ENCODE measurements at places on chromosomes 16 and 17.

DNA sequence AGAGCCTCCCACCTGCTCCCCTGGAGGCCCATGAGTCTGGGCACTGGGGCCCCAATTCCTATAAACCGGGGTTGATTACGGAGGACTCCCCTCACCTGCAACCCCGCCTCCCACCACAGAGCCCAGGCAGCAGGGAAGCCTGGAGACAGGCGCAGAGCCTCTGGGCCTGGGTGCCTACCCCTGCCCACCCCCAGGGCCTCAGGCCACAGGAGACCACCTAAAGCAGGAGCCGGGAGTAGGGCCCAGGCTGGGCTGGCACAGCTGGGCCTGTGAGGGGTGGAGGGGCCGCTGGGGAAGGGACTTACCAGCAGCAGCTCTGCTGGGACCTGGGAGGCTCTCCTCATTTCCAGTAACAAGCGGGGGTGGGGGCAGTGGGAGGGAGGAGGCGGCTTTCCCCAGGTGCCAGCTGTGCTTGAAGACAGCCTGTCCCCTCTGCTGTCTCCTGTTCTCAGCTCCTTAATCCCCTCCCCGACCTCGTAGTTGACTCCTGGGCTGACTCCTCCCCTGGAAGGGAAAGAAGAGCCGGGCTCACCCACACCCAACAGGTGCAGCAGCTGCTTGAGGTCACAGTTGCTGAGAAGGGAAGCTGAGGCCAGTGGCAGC is 46.8 kb downstream of the TMEM235 start:
- no peak for DNase-seq

GRCh38 chr16:23941025-23941424 is 105.2 kb downstream of the PRKCB start:
- no peak for DNase-seq

GRCh38 chr17:76179496-76180467 is 38.7 kb upstream of the FOXJ1 start:
- DNase-seq = no peak

GRCh38 chr17:44097110-44097958 is 26.1 kb downstream of the HDAC5 start:
- no peak for DNase-seq

DNA sequence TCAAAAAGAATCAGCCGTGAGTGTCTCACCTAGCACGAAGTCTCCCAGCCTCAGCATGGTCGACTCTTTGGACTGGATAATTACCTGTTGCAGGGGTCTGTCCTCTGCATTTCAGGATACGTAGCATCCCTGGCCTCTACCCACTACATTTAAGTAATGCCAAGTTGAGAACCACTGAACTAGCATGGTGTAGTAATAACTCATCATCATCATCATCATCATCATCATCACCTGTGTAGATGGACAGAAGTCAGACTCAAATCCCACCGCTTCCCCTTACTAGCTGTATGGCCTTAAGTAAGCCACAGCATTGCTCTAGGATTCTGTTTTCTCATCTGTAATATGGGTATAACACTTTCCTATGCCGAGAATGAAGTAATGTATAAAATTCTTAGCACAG is 373.1 kb upstream of the XYLT1 start:
- DNase-seq = no peak

DNA sequence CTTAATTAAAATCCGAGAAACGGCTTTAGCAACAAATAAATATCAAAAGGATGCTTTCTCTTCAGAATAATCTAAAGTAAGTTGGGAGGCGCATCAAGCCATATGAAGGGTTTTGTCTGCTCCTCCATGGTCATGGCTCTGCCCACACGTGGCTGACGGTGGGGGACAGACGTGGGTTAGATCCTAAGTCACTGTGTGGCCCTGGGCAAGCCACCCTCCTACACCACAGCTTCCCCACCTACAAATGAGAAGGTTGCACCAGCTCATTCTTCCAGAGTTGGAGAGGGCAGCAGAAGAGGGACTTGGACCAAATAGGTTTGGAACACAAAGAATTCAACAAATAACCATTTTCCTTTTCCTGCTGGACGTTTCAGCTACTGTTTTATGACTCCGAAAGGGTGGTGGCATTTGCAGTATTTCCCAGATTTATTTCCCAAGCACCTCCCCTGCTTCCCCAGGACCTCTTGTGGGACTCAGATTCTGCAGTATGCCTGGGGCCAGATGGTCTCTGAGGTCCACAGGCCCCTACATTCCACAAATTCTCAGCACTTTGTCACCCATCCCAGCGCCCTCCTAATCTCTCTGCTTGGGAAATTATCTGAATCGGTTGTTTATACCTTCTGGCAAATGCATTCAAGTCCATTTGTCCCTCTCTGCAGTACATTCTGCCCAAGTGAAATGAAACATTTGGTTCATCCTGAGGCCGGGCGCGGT is 17.8 kb downstream of the LRRC75A start:
- DNase-seq = no peak

GRCh38 chr16:83539736-83540490 is 267.9 kb upstream of the HSBP1 start:
- DNase-seq = no peak

DNA sequence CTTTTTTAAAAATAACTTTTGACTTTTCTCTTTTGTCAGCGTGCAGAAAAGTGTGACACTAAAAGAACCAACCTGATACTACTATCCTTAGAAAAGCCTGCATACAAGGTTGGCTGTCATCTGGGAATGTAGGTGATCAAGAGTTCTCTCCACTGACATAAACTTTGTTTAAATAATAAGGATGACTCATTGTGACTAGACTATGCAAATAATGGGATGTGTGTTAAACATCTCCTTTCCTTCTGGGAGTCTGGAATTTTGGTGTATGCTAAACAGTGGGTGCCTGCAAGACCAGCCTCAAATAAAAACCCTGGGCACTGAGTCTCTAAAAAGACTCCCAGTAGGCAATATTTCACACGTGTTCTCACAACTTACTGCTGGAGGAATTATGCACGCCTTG is 373.4 kb downstream of the CNTNAP4 start:
- DNase-seq = no peak

DNA sequence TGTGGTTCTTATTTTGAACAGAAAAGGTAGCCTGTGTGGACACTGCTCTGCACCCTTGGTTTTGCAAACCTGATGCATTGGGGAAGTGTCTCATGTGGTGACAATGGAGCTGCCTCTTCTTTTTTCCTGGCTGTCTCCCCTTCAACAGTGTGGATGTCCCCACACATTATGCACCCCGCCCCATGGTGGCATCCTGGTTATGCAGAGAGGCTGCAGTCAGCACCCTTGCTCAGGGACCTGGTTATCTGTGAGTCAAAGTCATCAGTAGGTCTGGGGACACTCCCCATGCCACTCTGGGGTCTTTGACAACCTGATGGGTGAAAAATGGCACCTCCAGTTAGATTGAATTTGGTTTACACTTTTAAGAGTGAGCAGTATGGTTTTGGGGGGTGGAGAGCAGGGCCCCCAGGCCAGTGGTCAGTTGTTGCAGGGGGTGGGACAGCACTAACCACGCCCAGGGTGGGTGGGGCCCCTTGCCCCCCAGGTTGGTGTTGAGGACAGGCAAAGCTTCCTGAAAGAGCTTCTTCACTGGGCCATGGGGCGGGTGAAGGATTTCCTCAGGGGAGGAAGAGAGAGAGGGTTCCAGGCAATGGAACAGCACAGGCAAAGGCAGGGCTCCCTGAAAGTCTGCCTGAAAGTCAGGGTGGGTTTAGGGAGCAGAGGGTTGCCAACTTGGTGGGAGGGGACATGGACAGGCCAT is 24.6 kb upstream of the KCNJ12 start:
- no peak for DNase-seq

DNA sequence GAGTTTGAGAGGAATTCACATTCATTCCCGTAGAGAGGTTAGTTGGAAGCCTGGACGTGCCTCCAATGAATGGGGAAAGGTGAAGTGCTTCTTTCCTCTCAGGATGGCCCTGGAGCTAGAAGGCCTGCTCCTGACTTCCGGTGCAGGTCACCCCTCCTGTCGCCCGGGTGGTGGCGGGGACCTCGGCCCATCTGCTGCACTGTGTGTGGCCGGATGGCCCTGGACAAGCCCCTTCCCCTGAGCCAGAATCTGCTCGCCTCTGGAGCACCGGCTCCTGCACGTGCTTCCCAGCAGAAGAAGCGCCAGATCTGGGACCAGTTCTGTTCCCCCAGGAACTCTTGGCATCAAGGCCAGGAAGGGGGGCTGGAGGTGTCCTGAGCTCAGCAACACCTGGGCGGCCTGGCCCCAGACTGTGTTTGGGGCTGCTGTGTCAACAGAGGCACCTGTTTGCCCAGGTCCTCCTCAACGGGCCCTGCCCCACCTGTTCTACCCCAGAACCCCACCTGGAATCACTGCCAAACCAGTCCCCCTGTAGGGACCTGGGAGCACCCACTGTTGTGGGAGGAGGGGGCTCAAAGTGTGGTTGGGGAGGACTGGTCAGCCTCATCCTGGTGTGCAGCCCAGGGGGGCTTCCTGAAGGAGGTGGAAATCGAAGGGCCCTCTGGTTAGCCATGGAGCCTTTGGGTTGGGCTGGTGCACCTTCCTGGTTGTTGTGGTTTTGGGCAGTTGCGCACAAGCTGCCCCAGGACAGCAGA is 5.1 kb upstream of the PERCC1 start:
- DNase-seq = no peak

DNA sequence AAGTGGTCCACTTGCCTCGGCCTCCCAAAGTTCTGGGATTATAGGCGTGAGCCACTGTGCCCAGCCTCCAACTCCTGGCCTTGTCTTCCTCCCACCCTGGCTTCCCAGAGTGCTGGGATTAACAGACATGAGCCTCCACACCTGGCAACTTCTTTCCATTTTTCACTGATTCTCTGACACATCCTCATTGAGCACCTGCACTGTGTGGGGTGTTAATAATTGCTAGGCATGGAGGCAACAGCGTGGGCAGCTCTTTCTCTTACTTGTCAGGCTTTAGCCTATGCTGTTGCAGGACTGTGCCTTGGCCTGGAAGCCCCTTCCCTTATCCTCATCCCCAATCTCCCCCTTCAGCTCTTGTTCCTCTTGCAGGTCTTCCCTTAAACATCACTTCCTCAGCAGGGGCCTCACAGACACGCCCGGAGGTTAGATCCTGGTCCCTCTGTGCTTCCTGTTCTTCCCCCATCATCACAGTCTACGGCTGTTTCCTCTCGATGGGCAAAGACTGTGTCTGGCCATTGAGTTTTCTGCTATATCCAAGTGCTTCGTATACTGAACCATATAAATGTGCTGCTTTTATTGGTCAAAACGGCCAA is 7.9 kb downstream of the QPRT start:
- no peak for DNase-seq

- no peak for DNase-seq
Observed at GRCh38 chr16:70688246-70688742, 2.4 kb upstream of the MTSS2 start.

GRCh38 chr16:83615953-83616350 is 191.8 kb upstream of the HSBP1 start:
- DNase-seq = no peak

DNA sequence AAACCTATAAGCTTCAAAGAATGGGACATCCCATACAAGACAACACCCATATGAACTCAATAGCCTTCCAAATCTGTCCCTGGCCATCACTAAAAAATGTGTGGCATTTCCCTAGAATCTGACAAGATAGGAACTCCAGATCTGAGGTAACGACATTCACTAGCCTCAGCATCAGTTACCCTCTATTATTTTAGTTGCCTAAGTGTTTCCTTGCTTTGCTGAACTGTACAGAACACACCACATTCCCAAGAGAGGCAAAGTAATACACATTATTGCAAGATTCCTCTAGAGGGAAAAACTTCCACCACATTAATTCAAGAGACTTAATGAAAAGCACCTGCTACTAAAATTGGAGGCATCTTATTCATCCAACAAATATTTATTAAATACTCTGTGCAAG is 5.0 kb downstream of the LSM12 start:
- DNase-seq = no peak

GRCh38 chr16:46897471-46897870 is 13.3 kb downstream of the GPT2 start:
- no peak for DNase-seq

DNA sequence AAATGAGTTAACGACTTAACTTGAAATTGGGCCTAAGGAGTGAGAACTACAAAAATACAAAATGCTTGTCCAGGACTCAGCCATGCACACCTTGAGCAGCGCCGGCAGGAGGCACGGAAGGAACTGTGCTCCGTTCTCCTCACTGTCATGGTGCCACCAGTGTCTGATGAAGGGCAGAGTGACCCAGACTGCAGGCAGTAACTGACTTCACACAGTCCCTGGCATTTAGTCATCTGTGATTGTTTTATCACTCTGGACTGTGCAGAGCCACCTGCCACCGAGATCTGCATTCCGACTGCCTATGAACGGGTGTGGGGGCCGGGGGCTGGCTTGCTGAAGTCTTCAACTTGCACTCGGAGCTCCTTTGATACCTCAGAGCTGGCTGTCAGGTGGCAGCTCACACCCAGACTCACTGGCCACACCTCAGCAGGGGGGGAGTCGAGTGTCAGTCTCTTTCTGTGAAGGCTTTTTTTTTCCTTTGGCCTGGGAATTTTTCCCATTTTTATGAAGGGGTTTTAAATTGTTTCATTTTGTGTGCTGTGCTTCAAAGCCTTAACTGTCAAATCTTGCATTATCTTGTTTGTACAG is 20.2 kb upstream of the ENDOV start:
- no peak for DNase-seq

GRCh38 chr17:50787106-50787505 is 19.8 kb upstream of the ANKRD40CL start:
- DNase-seq = no peak

DNA sequence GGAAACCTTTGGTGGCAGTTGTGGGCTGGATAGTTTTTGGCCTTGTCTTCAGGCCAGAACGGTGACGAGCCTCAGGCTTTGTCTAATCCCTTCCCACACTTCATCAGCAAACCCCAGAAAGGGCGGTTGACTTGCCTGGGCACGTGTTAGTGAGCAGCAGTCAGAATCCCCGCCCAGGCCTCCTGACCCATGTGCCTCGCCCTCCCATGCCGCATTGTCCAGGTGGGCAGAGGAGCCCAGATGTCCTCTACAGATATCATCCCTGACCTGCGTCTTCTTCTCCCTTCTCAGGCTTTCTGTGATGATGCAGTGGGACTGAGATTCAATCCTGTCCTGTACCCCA is 82.5 kb downstream of the OR1D5 start:
- no peak for DNase-seq

DNA sequence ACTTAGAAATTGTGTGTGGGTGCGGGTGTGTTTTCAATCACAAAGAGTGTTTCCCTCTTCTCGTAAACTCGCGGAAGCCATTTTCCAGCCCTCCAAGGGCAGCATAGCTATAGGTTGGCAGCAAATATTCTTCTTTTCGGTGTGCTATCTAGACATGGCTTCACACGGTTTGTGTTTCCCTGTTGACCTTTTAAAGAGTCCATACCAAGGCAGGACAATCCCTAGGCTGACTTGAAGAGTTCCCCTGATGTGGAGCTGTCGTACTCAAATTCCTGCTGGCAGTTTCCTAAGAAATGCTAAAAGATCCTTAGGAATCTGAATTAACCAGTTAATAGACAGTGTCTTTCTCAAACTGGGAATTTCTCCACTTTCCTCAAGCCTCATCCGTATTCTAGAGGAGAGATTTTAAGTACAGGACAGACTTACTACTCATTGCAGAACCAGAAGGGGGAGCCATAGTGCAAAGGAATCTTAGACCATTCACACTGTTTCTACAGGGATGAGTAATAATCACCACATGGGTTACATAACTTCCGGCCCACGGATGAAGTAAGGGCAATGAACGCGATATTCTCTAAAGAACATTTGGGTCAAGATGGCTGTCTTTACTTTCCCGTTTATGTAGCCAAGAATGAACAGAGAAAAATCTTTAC is 288.6 kb upstream of the ELAC2 start:
- DNase-seq = no peak

GRCh38 chr17:2369551-2370210 is 31.2 kb downstream of the MNT start:
- DNase-seq = no peak

- DNase-seq = no peak
Observed at GRCh38 chr17:46745376-46745775, 73.1 kb downstream of the WNT3 start.

- no peak for DNase-seq
Observed at GRCh38 chr17:5838661-5839300, 231.4 kb upstream of the WSCD1 start.
